ENCODE measurements at places on chromosomes 5 and 9.
A peak's percentile ranks its signal among the peaks of the same experiment; 100 is the strongest.

DNA sequence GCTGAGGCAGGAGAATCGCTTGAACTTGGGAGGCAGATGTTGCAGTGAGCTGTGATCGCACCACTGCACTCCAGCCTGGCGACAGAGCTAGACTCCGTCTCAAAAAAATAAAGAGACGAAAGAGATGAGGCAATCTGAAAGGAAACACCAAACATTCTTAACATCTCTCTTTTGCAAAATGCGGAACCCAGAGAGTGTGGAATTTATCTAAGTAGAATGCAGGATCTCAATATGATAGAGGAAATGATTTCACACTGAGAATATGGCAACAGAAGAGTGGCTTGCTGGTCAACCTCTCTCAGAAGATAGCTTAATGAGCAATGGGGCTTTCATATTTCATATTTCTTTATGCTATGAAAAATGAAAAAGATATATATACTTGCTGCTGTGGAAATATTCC lies 33.4 kb upstream of the PCA3 start:
- no peak for DNase-seq

- DNase-seq = no peak
These were observed 56.9 kb downstream of the ZNF618 start for GRCh38 chr9:113932906-113933584.

DNA sequence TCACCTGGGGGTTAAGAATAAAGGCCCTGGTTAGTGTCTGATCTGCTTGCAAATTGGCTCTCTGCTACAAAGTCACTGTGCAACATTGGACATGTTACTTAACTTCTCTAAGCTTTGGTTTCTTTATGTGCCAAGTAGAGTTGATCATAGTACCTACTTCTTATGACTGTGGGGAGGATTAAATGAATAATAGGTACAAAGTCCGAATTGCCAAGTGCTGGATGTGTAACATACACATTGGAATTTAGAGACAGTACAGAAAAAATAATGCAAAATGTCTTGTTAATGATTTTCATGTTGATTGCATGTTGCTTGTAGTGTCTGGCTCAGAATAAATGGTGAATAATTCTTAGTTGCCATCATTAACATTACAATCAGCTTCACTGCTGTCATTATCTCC lies 2.2 kb downstream of the DOCK8 start:
- DNase-seq = no peak

DNA sequence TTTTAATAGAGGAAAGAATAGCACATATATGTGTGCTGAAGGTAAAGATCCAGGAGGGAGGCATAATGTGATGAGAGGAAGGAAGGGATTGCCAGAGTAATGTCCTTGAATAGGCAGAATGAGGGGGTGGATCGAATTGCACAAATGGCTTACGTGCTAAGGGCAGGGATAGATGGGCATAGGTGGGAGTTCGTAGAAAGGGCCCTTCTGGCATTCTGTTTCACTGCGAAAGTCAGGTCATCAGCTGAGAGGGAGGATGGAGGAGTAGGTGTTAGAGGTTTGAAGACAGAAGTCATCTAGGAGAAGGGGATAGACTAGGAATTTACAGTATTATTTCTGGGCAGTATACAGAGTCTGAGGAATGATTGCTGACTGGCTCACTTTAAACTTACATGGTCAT lies 32.1 kb downstream of the CNOT6 start:
- no peak for DNase-seq

GRCh38 chr5:89289604-89290003 lies 406.6 kb upstream of the MEF2C start:
- DNase-seq = no peak

GRCh38 chr5:3025392-3025791 lies 273.9 kb upstream of the IRX2 start:
- DNase-seq = no peak

DNA sequence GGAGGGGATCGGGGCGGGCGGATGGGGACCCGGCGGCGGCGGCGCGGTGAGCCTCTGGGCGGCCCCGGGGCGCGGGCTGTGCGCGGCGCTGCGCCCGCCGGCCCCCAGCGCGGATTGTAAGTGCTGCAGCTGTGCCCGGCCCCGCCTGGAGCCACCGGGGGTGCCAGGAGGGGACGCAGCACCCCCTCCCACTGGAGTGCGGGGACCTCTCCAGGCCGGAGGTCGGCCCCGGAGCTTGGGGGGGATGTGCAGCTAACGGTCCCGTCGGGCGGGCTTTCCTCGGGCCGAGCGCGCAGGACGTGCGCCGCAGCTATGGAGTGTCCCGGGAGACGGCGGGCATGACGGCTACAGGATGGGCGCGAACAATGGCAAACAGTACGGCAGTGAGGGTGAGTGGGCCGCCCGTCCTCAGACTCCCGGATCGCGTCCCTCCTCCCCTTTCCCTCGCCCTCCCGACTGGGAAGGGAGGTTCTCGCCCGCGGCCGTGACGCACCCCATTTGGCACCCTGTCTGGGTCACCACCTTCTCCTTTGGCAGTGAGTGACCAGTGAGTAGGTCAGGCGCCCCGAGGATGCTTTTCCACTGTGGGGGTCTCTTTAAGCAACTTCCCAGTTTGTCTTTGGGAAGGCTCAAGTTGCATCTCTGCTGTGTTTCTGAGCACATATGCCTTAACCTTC lies 483 bp downstream of the FBXL7 start:
- no peak for DNase-seq

DNA sequence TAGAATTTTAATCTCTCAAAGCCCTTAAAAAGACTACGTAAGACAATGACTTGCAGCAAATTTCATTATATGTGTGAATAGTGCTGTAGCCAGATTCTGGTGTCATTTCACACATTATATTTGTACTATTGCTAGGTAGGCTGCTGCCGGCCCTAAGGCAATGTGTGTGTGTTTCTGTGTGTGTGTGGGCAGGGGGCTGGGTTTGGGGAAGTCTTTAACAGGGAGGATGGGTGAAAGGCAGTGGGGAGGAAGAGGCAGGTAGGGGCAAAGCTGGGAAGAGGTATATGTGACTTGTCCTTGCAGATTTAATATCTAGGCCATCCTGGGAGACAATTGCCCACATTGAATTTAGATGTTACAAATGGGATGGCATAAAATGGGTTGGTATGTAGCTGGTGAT lies 130.8 kb downstream of the MACIR start:
- DNase-seq = no peak

DNA sequence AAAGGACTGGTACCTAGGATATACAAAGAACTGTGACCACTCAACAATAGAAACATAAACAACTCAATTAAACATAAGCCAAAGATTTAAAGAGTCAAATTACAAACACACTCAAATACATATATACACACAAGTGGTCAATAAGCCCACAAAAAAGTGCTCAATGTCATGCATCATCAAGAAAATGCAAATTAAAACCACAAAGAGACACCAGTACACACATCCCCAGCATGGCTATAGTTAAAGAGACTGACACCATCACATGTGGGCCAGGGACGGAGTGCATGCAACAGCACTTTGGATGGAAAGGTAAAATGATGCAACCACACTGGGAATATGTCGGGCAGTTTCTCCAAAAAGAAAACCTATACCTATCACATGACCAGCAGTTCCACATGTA lies 89.7 kb downstream of the CAAP1 start:
- no peak for DNase-seq

- peak; percentile 36 for DNase-seq
These were observed 128.4 kb upstream of the TRPM3 start for GRCh38 chr9:71249729-71250317.

DNA sequence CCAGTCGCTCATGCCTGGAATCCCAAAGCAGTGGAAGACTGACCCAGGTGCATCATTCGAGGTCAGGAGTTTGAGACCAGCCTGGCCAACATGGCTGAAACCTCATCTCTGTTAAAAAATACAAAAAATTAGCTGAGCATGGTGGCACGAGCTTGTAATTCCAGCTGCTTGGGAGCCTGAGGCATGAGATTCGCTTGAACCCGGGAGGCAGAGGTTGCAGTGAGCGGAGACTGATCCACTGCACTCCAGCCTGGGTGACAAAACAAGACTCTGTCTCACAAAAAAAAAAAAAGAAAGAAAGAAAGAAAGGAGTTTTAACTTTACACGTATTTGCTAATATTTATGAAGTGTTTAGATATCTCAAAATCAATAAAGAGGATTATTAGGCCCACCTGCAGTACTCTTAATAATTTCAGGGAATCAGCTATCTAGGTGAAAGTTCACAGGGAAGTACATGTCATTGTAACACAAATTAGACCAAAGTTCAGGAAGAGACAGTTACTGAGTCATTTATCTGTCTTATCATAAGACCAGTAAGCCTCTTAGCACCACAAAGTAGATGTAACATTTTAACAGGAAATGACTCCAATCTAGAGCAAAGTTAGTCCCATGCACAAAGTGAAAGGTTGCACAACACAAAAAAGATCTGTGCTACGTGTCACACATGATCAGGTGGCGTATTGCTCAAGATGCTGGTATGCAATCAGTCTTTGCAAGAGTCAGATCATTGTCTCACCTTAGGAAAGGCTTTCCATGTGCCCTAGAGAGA lies 34.1 kb upstream of the PLIN2 start:
- DNase-seq = no peak

- DNase-seq = no peak
These were observed 263.1 kb upstream of the RGMB start for GRCh38 chr5:98510143-98510985.

GRCh38 chr5:139772089-139772791 lies 23.4 kb upstream of the PSD2 start:
- DNase-seq = no peak

GRCh38 chr5:157458835-157459234 lies 1.2 kb upstream of the NIPAL4 start:
- DNase-seq = no peak

- no peak for DNase-seq
These were observed 44.1 kb upstream of the FSD1L start for GRCh38 chr9:105403552-105404248.

DNA sequence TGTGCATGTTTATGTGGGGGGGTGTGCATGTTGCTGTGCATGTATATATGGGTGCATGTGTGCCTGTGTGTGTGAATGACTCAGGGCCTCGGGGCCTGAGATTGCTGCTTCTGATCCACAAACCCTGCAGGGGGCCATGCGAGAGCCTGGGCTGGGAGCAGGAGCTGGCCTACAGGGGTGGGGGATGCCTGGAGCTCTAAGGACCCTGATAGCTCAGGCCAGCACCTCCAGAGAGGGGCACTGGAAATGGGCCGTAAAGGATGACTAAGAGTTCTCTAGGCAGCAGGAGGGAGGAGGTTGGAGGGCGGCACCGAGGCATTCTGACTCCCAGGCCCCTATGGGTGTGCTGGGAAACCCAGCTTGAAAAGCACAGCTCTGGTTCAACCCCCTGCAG lies 6.9 kb upstream of the UBAC1 start:
- no peak for DNase-seq

DNA sequence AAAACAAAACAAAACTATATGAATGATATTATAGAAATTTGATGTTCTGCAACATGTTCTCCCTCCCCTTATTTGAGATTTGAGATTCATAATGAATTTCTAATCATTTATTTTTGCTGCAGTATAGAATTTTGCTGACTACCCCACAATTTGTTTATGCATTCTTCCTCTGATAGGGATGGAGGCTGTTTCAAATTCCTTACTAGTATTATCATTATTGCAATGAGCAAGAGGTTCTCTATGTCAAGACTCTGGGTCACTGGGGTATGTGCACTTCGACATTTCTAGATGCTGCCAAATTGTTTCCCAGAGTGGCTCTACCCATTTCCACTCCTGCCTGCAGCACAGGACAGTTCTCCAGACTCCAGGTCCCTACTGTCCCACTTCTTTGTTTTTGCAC lies 54.9 kb upstream of the DAB2IP start:
- no peak for DNase-seq

DNA sequence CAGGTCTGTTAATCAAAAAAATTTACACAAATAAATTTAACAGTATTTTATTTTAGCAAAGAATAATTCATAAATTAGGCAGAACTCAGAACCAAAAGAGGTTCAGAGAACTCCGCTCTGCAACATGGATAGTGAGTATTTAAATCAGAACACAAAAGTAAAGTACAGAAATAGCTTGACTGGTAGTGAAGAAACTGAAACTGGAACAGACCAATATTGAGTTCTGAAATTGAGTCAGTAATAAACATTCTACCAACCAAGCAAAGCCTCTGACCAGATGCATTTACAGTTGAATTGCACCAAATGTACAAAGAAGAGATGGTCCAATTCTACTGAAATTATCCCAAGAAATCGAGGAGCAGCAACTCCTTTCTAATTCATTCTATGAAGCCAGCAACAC lies 1542.8 kb downstream of the EFNA5 start:
- no peak for DNase-seq

GRCh38 chr5:66904189-66904588 lies 292.4 kb downstream of the CD180 start:
- no peak for DNase-seq

DNA sequence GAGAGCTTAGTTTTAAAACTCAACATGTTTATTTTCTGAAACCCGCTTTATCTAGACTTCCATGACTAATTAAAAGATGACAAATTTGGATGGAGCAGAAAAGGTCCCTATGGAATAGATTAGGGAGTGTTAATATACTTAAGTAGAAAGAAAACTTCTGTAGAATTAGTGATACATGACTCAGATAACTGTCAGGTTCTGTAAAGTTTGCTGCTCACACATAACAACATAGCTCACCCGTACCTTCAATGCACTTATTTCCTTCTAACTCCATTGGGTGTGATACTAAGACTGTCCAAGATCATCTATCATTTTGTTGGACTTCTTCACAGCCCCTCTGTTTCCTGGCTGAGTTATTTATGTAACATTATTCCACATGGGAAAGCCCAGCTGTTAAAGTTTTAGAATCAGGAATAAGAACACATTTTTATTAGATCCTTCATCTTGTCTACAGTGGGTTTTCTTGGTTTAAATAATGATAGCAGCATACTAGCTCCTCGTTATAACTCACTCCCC lies 27.8 kb downstream of the TMEM167A start:
- no peak for DNase-seq

DNA sequence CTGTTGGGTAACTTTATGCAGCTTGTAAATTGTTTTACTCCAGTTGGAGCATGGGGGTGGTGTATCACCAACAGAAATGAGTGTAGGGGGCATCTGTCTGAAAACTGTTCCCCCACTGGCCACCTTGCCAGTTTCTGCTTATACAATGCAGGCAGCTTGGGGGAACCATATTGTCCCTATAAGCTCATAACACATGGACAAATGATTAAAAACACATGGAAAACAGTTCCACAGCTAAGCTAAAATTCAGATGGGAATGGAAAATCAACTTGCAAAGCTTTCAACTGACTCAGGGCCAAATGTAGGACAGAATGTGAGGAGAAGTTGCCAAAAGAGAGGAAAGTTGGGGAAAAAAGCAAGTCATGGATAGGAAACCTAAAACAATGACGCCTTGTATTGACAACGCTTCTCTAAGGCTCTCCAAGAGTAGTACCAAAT lies 7.9 kb upstream of the CER1 start:
- no peak for DNase-seq

Measured in HuH-7.5 (cell line).